ENCODE measurements at places on chromosomes 5 and 9. TPM values are rescaled to one million over a fixed set of nuclear protein-coding genes. Genes with fewer than 3 reads are reported as not detected.

GRCh38 chr9:127876764-127877562 lies 512 bp downstream of the AK1 start:
- no peak for DNase-seq

DNA sequence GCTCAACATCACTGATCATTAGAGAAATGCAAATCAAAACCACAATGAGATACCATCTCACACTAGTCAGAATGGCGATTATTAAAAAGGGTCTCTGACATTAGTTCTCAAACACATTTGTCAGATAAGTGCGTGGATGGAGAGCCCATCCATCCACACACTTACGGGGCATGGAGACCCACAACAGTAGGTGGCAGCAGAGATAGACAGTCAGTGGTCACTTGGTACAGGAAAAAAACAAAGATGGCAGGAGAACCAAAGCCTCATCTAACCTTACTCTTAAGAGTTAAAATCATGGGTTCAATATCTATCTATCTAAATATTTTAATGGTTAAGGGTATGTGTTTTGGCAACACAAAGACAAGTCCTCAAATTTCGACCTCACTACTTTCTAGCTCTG lies 1378.7 kb upstream of the C9orf72 start:
- DNase-seq, result no peak

DNA sequence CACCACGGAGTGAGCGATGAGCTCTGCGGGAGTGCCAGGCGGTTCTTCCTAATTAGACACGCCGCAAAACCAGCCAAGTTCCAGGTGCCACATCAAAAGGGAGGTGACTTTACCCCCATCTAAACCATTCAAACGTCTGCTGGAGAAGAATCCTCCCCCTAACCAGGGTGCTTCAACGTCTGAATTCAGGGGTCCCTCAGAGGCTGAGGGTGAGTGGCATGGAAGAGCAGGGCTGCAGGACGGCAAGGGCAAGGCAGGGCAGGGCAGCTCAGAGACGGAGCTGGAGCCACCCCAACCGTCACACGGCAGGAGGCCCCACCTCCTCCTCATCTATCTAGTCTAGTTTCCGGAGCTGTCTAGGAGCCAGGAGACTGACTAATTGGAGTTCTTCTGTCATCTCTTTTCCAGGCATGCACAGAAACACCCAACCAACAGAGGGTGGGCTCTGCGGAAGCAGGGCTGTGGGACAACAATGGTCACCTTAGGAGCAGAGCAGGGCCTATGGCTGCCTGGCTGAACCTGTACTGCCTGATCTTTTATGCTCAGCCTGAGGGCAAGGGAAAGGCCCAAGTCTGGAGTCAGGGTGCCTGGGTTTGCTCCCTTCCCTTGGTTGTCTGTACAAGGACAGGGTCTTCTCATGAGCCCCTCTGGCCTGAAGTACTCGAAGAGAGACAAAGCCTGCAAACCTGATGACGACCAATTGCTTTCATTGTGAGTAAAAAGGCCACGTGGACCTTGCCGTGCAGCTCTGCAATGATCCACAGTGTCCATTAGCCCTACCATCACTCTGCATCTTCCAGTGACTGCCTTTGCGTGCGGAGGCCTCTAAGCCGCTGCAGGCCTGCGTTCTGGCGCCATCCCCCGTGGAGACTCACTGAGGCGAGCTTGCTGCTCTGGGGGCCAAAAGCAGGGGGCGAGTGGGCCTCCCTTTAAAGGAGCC lies 81.0 kb upstream of the SLC25A51 start:
- DNase-seq, result no peak

DNA sequence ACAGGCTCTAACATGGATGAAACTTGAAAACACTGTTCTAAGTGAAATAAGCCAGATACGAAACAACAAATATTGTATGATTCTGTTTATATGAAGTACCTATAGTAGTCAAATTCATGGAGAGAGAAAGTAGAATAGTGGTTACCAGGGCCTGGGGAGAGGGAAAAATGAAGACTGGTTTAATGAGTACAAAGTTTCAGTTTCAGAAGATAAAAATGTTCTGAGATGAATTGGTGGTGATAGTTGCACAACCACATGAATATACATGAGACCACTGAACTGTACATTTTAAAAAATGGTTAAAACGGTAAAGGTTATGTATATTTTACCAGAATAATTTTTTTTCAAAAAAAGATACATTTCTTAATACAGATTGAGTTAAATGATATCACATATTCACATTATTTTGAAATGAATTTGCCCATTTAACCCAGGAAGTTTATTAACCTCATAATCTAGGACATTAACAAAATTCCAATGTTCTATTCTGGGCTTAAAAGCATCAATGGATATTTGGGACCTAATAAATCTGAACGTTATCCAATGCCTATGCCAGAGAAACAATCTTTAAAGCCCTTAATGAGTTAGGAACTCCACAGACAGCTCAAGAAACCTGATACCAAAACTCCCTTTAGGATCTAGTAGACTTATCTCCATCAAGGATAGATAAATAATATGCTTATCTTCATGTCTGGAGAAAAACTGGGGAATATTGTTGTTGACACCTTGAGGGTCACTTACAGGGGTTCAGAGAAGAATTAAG lies 521.3 kb downstream of the EFNA5 start:
- no peak for DNase-seq

DNA sequence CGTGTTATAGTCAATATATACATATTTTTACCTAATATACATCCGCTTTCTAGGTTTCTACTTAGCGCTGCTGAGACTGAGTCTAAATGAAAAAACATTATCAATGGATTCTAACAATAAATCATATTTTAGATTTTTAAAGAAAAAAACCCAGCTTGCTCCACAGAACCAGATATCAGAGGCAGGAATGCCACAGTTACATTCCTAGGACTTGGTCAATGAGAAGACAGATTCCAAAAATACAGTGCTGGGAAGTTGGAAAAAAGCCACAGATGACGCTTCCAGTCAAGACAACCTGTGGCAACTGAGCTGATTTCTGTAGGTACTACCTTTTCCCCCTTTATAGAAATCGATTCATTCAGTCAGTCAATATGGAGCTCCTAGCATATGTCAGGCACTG lies 577 bp upstream of the CCDC112 start:
- DNase-seq, result no peak

DNA sequence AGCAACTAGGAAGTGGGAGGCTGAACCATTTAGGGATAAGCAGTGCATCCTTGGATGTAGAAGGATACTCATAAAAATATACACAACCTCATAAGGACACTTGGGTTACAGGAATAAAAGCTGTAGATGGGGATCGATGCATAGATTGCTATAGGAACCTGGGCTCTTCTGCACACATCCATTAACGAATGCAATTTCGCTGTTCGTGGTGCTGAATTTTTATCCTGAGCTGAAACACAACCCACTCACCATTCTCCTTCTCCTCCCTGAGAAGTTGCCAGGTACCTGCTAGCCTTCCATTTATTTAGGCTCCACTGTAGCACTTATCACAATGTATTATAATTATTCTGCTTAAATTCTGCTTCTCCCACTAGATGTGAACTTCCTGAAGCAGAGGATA lies 320.6 kb upstream of the BRINP1 start:
- no peak for DNase-seq

GRCh38 chr5:122871661-122872060 lies 26.2 kb downstream of the SNX24 start:
- no peak for DNase-seq

PCDHA4 gene
- polyA plus RNA-seq, result 0.12 TPM

GRCh38 chr9:105860516-105860915 lies 166.2 kb downstream of the TMEM38B start:
- DNase-seq, result no peak

- DNase-seq, result no peak
Measured at GRCh38 chr9:19465586-19466279, 56.9 kb downstream of the ACER2 start.

DNA sequence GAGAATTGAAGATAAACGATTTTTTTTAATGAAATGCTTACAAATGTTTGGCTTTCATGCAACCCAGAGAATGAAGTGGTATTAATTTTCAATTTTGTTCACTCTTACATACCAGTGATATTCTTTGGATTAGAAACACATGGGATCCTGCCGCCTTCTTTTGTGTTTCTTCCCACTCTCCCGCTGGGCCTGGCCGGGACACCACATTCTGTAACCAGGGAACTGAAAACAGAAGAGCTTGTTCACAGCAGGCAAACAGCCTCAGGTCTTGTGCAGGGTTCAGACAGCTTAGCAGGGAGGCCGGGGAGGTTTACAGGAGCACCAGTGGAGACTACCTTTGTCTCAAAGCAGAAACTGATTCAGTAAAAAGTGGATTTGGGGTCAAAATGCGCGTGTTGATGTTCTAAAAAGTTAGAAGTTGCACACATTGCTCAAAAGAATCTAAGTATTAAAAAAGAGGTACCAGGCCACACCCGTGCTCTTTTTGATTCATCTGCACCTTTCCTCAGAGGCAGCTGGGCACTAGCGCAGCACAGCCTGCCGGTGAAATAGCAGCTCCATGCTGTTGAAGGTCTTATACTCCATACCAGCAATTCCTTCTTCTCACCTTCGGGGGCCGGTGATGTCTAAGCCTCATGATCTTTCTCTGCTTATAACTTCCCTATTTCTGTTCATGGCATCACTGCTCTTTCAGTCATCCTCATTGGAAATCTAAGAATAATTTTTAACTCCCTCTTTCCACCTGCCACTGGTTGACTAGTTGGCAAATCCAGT lies 67.1 kb downstream of the GRAMD2B start:
- DNase-seq, result peak; percentile 23

- no peak for DNase-seq
Measured at GRCh38 chr5:159601216-159601615, 270.9 kb upstream of the IL12B start.

GRCh38 chr5:56585461-56585860 lies 229.9 kb upstream of the MAP3K1 start:
- DNase-seq, result no peak

GRCh38 chr5:178941361-178941760 lies 363 bp downstream of the ZNF454 start:
- DNase-seq, result peak; percentile 52

DNA sequence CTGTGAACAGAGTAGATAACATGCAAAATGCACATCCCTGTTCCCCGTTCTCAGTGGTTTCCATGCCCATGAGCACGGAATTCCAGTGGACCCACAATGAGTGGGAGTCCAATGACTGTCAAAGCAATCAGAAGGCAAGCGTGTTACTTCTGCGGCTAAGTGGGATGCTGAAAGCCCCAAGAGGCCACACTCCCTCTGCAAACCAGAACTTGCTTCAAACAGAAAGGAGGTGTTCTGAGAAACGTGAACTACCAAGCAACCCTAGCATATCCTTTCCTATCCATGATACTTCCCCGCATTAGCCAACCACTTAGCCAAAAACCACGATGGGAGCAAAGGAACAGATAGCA lies 21.7 kb upstream of the MVB12B start:
- DNase-seq, result no peak

- DNase-seq, result no peak
Measured at GRCh38 chr5:102760815-102761214, 5.7 kb downstream of the PAM start.

DNA sequence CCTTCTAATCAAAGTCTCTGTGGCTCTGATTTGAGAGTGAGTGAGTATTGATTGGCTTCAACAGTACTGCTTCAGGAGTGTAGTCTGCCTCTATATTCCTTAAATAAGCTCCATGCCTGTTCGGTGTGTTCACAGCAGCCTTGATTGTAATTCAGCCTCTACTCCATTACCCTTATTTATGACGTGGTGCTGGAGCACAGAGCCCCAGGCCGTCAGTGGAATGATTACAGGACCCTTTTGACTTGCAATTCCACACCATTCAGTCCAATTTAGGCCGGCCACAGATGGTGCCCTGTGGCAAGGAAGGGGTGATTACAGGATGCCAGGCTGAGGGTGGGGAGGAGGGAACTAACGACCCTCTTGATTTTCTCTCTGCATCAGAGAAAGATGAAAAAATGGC lies 110.3 kb downstream of the ASTN2 start:
- DNase-seq, result no peak

- DNase-seq, result no peak
Measured at GRCh38 chr5:65978251-65978650, 51.9 kb downstream of the ERBIN start.

DNA sequence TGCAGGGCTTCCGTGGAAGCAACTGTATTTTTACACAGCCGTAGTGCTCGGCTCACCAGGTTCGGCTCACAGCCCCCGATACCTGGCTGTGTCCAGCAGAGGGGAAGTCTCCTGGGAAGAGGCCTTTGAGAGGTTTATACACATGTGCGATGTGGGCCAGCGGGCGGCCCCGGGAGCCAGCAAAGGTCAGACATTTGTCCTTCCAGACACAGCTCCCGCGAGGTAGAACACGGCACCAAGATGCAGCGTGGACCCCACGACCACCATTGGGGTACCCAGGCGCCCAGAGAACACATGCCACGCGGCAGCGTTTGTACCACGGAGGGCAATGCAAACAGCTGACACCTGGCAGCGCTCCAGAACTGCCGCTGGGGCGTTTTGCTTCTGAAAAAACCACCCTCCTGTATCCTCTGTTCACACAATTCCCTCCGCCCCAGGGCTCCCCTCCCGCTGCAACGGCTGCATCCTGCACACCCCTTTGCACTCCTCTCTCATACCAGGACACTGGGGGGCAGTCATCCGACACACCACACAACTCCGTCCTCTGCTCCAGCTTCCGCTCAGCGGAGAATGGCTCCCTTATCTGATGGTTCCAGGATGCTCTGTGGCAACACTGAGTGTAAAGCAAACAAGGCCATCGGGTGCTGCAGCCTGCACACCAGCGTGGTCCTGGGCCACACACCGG lies 235.3 kb downstream of the SYK start:
- peak; percentile 63 for DNase-seq

All from hindlimb muscle (tissue), 1 donor.